ENCODE measurements at places on chromosomes 5 and 9. TPM values are rescaled to one million over a fixed set of nuclear protein-coding genes. Genes with fewer than 3 reads are reported as not detected.

LHX2 gene
- total RNA-seq, result 0.10 TPM

GRXCR2 gene
- total RNA-seq, result not detected

HRCT1 gene
- not detected for total RNA-seq

RPL7A gene
- total RNA-seq, result 796 TPM

PAEP gene
- total RNA-seq, result not detected

TEX48 gene
- not detected for total RNA-seq

ZNF454 gene
- 10.0 TPM for total RNA-seq

AUH gene
- total RNA-seq, result 25.5 TPM

DBN1 gene
- 105 TPM for total RNA-seq

PCDH12 gene
- total RNA-seq, result 5.4 TPM

CKMT2 gene
- total RNA-seq, result 3.6 TPM

MLLT3 gene
- total RNA-seq, result 27.7 TPM

CCL21 gene
- total RNA-seq, result not detected

SAPCD2 gene
- 12.6 TPM for total RNA-seq

NUTM2G gene
- not detected for total RNA-seq

WDR38 gene
- 0.59 TPM for total RNA-seq

DRD1 gene
- total RNA-seq, result 1.6 TPM

ELL2 gene
- 12.8 TPM for total RNA-seq

FBLL1 gene
- 17.4 TPM for total RNA-seq

SLC25A48 gene
- total RNA-seq, result 6.8 TPM

ANKRD34B gene
- total RNA-seq, result 2.7 TPM

CCNJL gene
- total RNA-seq, result 5.0 TPM

PCDHGA6 gene
- 12.3 TPM for total RNA-seq

RORB gene
- 4.3 TPM for total RNA-seq

CD274 gene
- total RNA-seq, result 1.4 TPM

NEUROG1 gene
- 0.39 TPM for total RNA-seq

EQTN gene
- total RNA-seq, result 1.9 TPM

PGM5 gene
- total RNA-seq, result 55.9 TPM

PCDH1 gene
- total RNA-seq, result 25.5 TPM

MINAR2 gene
- total RNA-seq, result 0.10 TPM

CRB2 gene
- 9.9 TPM for total RNA-seq

PTGDS gene
- total RNA-seq, result 697 TPM

ADAMTS6 gene
- total RNA-seq, result 22.0 TPM

SPAAR gene
- total RNA-seq, result 0.77 TPM

TRIM14 gene
- 3.9 TPM for total RNA-seq

TAF11L10 gene
- not detected for total RNA-seq

SPACA9 gene
- total RNA-seq, result 3.4 TPM

SQSTM1 gene
- 155 TPM for total RNA-seq

DEPDC1B gene
- 13.2 TPM for total RNA-seq

PCDHB13 gene
- total RNA-seq, result 8.7 TPM

HABP4 gene
- total RNA-seq, result 20.0 TPM

TRIM7 gene
- 1.8 TPM for total RNA-seq

ADAMTS16 gene
- 12.3 TPM for total RNA-seq

OR1Q1 gene
- total RNA-seq, result not detected

OR2V1 gene
- not detected for total RNA-seq

C8G gene
- total RNA-seq, result 1.3 TPM

OTP gene
- total RNA-seq, result 1.8 TPM

FIBCD1 gene
- 1.4 TPM for total RNA-seq

MARCHF3 gene
- total RNA-seq, result 21.5 TPM

OR1J2 gene
- total RNA-seq, result not detected
